ENCODE measurements at places on chromosomes 11 and 22.
A peak's percentile ranks its signal among the peaks of the same experiment; 100 is the strongest.

DNA sequence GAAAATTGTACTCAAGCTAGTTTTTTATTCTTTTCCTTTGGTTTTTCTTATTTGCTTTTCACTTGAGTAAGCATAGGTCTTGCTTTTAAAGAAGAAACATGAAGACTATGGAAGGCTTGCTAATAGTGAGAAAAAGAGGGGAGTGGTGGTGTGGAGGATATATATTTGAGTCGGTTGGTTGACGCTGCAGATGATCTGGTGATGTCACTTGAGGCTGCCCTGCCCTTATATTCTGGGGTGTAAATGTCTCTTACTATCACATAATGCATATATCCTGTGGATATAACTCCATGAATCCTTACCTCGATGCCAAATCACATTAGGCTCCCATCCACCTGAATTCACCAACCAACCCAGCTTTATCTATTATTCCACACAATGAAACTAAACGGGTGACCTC, 2.9 kb downstream of the GRIA4 start:
- no peak for DNase-seq

GRCh38 chr22:19111140-19111539, 11.1 kb downstream of the DGCR2 start:
- DNase-seq: no peak

DNA sequence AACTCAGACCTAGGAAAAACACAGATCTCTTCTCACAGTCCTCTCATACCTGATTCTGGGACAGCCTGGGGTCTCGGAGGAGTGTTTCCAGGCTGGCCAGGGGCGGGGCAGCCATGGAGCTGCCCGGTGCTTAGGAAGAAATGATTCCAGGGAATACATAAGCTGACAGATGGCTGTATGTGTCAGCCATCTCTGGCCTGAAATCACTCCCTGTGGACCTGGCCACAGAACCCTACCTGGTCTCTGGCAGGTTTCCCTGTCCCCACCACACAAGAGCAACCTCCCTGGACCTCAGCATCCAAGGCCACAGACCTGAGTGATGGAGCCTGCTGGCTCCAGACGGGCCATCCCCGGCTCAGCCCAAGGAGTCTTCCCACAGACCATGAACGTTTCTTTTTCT, 10.0 kb downstream of the GGA1 start:
- DNase-seq: no peak

GRCh38 chr11:13259374-13259773, 18.2 kb upstream of the BMAL1 start:
- no peak for DNase-seq

DNA sequence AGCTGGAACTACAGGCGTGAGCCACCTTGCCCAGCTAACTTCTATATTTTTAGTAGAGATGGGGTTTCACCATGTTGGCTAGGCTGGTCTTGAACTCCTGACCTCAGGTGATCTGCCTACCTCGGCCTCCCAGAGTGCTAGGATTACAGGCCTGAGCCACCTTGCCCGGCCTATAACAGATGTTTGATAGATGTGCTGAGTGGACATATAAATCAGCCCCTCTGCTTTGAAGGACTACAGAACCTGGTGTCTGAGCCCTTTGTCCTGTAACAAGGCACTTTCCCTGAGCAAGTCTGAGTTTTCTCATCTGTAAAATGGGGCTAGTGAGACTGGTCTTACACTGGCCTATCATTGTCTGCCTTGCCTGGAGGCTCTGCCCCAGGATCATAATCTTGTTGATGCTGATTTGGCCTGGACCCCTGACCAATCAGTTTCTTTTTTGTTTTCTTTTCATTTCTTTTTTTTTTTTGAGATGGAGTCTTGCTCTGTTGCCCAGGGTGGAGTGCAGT, 7.0 kb downstream of the RIN1 start:
- DNase-seq: no peak

DNA sequence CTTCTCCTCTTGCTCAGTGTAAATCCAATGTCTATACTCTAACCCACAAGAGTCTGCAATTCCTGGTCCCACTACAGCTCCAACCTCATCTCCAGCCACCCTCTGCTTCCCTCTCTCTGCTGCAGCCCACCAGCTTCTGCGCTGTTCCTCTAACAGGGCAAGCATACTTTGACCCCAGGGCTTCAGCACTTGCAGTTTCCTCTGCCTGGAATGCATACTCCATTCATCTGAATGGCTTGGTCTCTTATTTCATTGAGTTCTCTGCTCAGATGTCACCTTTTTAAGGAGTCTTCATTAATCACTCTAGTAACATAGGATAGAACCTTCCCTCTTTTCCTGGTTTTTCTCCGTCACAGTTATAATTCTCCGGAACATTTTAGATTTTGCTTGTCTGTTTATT, 141.6 kb downstream of the BUD13 start:
- no peak for DNase-seq

- no peak for DNase-seq
Observed at GRCh38 chr11:119222308-119222707, 16.2 kb downstream of the CBL start.

DNA sequence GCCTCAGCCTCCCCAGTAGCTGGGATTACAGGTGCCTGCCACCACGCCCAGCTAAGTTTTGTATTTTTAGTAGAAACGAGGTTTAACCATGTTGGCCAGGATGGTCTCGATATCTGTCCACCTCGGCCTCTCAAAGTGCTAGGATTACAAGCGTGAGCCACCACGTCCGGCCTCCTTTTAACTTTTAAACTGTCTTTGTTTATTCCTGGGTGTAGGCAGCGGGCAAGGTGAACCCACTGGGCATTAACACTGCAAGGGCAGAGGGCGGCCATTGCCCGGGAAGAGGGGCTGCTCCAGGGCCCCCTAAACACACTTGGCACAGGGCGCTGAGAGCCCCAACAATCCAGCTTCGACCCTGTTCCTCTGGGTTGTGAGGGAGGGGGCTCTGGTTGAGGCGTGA, 693.6 kb downstream of the BRD1 start:
- DNase-seq: no peak

GRCh38 chr22:47497666-47498065, 735.2 kb downstream of the TBC1D22A start:
- no peak for DNase-seq

DNA sequence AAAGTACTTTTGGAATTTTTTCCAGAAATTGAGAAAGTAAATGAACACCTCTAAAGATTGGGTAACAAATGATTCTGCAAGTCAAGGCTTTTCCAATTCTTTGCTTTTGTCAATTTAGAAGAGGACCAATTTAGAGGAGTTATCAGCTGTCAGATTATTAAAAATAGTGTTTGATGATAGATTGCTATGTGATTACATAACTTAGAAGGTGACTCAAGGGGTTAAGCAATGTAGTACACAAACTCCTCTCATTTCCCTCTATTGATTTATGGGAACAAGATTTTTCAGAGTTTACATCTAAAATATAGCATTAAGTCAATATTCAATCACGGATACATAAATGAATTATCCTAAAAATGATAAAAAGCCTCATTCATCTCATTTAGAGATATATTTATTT, 70.3 kb downstream of the INSC start:
- no peak for DNase-seq

GRCh38 chr11:97732011-97732632, 1288.6 kb upstream of the CNTN5 start:
- no peak for DNase-seq

- DNase-seq: no peak
Observed at GRCh38 chr22:42066937-42067336, 3.7 kb downstream of the NAGA start.

- DNase-seq: no peak
Observed at GRCh38 chr11:64291752-64292459, 804 bp downstream of the KCNK4 start.

GRCh38 chr11:3221408-3222002, 2.9 kb upstream of the MRGPRG start:
- no peak for DNase-seq

DNA sequence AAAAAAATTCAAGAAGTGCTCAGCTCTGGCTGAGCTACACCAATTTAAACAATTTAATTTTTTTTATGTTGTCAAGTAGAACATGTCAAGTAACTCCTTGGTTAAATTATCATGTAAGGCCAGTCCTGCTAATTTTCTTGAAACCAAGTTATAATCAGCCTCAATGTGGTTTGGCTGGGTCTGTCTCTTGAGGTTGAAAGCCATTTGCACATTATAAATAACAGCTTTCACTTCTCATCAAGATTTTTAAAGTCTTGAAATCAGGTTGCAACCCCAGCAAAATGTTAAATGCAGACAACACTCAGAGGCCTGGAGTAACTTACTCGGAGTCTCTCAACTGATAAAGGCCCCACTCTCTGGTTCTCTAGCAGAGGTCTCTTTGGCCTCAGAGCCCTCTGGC, 324.4 kb downstream of the BRD1 start:
- DNase-seq: no peak

- no peak for DNase-seq
Observed at GRCh38 chr11:119091966-119092879, 7.5 kb downstream of the HMBS start.

- DNase-seq: no peak
Observed at GRCh38 chr11:133498969-133499368, 33.3 kb downstream of the OPCML start.

- no peak for DNase-seq
Observed at GRCh38 chr22:24457894-24458420, 30.6 kb downstream of the ADORA2A start.

DNA sequence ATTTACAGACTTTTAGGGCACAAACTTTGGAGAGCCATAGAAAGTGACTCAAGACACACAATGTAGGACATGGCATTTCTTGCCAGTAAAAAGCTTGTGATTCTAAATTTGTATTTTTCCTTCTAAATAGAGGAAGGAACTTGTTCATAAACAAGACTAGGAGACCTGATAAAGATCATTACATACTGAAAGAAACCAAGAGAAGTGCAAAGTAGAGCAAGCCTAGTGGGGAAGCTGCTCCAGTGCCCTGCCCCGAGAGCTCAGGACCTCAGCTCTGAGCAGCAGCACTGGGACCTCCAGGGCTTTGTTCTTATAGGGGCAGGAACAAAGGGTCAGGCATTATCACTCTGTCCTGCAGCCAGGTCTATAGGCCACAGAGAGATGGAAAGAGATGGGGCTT, 7.2 kb downstream of the IRAG1 start:
- DNase-seq: no peak

- peak; percentile 52 for DNase-seq
Observed at GRCh38 chr11:112174789-112175598, at the start of gene BCO2. TSS of gene BCO2 (plus strand) at chr11:112175512. CDS start at chr11:112175602, 90 bp downstream.

DNA sequence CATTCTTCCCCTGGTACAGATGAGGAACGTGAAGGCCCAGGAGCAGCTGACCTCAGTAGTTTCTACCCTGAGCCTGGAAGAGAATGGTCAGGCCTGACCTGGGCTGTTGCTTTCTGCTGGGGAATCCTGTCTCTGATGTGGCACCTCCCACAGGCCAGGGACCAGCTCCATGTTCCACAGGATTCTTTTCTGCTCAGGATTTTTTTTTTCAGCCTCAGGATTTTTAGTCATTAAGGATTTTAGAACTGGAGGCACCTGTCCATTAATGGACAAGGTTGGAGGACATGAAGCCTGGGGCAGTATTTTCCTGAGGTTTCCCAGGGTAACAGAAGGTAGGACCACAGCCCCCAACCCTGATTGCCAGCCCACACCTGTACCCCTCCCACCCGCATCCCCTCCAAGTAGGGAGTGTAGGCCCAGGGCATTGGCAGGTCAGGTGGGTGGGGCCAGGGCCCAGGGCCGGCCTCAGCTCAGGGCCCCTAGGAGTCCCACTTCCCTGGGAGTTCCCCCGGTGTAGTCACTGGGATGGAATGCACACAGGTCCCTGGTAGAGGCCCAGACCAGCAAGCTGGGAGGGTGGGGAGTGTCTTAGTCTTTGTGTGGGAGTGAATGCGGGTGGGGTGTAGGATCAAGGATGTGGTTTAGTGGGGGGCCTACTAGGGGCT, 16.1 kb downstream of the BIK start:
- peak; percentile 82 for DNase-seq

- no peak for DNase-seq
Observed at GRCh38 chr11:112185883-112186282, 10.6 kb downstream of the BCO2 start.

DNA sequence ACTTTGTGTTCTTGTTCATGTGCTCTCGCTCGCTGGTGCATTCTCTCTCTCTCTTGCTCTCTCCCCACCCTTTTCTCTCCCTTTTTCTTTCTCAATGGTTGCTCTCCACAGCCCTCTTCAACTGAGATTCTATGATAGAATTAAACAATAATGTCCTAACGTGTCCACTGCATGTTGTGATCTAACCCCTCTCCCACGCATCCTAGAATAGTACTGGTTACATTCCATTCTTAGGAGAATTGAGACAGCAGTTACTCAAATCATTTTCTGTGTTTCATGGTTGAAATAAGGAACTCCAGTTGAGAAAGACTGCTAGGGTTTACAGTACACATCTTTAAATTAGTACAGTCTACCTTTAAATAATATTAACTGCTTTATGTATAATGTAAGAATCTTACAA, 318.1 kb upstream of the PITPNB start:
- DNase-seq: no peak

- DNase-seq: no peak
Observed at GRCh38 chr11:60840470-60841430, 1.2 kb upstream of the CCDC86 start.

DNA sequence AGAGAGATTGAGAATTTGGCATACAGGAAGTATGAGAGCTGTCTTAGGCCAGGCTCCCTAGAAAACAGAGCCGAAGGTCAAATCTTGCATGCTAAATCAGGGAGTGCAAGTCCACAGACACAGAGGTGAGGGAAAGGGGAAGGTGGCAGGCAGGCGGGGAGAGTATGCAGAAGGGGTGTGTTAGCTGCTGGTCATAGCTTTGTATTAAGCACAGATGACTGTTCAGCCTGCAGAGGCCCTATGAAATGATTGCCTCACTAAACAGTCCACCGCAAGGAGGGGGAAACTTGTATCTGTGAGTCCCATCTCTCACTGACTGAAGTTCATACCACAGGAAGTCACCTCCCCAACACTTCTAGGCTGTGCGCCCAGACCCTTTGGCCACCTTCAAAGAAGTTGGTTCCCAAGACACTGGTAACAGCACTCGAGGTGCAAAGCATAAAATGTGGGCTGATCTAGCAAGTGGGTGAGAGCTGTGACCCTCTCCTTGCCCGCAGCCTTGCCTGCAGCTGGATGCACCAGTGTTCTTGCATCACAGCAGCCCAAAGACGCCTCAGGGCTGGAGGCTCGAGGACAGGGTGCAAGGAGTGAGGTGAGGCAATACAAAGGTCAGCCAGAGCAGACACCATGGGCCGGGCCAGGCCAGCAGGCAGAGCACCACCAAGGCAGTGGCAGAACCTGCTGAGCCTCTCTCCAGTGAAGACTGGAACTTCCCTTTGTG, 115.3 kb upstream of the TBCEL start:
- no peak for DNase-seq

DNA sequence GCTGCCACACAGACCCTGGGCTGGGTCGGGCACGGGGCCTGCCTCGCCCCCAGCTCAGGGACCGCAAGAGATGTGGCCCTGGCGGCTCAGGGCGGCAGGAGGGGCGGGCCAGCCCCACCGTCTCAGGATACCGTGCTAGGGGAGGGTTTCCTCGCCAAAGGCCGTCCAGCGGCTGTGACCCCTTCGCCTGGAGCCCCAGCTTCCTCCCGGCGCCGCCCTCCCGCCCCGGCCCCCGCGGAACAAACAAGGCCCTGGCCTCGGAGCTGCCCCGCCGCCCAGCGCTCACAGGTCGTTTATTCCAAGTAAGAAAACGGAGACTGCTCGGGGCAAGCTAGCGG, 543 bp upstream of the AP2A2 start:
- DNase-seq: no peak

GRCh38 chr22:35893698-35894097, 134.9 kb downstream of the RBFOX2 start:
- DNase-seq: no peak
